ENCODE measurements at places on chromosomes 6 and 20.

DNA sequence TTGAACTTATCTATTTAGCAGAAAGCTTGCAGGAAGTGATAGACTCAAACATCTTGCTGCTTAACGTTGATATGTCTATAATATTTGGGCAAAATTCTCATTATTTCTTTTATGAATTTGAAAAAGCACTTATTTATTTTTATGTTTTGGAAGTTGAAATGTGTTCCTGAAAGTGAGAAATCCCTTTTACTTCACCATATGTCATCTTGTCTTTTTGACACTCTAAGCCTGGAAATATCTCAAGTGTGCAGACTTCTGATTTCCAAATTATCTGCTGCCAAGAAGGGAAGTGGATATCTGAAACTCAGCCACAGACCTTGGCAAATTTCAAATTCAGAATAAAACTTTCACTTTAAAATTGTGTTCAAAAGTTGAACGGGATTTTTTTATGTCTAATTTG is 368.7 kb upstream of the MANEA start:
- DNase-seq = no peak

- DNase-seq = no peak
Observed at GRCh38 chr6:107075951-107076381, 39.3 kb downstream of the BEND3 start.

DNA sequence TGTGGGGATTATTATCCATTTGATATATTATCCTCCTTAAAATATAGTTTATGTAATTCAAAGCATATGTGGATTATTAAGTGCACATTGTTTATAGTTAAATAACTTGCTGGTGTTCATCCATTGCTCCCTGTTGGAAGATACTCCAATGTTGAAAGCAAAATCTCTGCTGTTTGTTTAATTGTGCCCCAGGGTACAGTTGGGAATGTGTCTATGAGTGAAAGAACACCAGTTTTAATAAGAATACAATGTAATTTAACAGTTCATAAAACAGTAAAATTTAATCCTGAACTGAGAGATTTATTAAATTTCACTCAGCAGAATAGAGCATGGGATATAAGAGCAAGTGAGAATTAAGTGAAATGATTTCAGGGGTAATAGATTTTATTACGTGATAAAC is 364.9 kb downstream of the GRIK2 start:
- DNase-seq = no peak

DNA sequence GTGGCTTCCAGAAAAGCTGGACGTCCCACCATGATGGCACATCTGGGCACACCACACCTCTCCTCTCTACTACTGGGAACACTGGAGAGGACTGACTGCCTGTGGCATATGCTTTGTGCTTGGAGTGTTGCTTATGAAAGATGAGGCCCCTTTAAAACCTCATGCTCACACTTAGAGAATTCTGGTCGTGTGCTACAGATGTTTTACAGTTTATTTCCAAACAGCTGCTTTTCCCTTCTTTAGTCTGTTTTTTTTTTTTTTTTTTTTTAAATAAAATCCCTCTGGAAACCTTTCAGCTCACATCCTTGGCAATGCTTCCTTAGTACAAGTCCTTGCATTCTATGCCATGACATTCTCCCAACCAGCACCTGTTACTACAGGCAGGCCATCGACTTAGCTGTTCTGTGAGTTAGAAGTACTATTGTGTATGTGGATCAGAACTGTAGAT is 60.3 kb downstream of the BMP6 start:
- no peak for DNase-seq

- no peak for DNase-seq
Observed at GRCh38 chr6:157909282-157909664, 72.4 kb upstream of the SYNJ2 start.

DNA sequence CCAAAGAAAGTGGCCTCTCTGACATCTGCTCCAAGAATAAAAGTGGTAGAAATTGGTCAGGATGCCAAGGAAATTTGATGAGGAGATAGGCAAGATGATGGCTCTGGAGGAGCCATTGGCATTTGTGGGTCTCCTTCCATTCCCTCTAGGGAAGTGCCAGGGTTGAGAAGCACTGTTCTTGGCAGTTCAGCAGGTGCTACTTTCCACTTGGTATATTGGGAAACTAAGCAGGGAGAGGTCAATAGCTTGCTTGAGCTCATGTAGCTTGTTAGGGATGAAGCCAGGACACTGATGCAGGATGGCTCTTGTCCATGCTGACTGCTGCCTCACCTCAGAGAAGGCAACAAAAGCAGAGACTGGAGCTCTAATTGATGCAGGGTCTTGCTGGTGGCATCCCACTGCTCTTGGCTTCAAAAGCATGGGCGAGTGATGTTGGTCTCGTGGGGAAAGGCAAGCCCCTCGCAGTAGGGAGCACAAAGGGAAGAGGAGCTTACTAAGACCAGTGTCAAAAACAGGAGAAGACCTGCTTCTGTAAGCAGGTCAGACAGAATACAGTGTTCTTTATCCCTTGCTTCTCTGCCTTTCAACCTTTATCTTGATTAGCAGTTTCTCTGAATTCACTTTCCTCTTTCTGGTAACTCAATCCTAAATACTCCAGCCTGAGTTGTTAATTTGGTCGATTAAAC is 73.1 kb upstream of the RIPOR2 start:
- DNase-seq = no peak

DNA sequence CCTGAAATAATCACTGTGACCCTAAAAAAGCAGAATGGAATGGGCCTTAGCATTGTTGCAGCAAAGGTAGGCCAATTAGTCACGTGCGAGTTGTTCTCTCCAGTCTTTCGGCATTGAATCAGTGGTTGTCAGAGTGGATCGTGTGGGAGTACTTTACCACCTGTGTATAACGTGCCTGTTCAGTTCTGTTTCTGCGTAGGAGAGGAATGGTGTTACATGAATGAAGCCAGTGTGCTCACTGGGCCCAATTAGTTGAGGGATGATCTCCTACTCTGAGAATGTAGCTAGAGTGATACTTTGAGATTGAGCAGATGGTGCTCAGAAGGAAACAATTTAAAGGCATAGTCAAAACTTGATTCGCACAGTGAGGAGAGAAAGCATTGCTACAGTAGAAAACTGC is 72.4 kb upstream of the KIF25 start:
- DNase-seq = no peak

DNA sequence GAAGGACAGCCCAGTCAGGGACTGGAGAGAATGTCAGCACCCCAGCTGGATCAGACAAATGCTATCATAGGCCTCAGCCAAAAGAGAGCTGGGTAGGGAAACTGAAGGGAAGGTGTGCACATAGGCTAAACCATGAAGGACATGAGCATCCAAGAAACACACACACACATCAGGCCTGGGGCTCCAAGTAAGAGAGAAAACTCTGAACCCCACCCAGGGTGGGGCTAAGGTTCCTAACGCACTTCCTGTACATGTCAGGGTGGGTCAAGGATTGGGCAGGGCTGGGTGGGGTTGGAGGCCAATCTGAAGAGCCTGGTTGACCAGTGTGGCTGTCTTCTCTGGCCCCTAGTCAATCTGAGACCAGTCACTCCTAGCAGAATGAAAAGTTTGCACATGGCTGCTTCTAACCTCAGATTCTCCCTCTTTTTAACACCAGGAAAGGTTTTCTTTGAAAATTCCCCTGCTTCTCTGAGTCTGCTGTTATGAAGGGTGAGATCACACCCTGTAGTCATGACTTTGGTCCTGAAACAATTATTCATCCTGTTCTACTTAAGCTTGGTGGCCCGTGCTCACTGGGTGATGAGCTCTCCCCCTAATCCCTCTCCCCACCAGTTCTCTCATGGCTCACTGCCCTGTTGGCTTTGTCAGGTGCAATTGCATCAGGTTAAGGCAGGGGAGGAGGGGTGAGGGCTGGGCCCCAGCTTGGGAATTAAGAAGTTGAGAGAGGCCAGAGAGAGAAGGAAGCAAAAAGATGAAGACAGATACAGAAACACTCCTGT is 88.4 kb downstream of the MAFB start:
- no peak for DNase-seq

DNA sequence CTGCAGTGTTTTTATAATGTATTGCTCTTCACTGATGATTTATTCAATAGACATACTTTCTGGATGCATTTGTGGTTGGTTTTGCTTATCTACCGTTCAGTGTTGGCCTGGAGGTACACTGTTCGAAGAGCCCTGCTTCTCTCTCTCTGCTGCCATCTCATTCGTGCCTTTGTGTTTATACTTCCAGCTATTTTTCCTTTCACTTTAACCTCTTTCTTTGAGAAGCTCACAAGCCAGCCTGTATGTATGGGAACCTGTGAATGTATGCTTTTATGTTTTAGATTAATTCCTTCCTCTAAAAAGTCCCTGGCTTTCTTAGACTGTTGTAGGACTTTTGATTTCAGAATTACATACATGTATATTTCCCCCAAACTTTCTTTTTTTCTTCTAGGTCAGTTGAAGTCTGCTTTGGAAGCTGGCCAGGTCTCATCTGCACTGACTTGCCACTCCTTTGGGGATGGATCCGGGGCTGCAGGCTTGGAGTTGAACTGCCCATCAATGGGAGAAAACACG is 83.0 kb downstream of the SCAND1 start:
- DNase-seq = no peak

- no peak for DNase-seq
Observed at GRCh38 chr6:113121571-113121970, 735.6 kb upstream of the MARCKS start.

DNA sequence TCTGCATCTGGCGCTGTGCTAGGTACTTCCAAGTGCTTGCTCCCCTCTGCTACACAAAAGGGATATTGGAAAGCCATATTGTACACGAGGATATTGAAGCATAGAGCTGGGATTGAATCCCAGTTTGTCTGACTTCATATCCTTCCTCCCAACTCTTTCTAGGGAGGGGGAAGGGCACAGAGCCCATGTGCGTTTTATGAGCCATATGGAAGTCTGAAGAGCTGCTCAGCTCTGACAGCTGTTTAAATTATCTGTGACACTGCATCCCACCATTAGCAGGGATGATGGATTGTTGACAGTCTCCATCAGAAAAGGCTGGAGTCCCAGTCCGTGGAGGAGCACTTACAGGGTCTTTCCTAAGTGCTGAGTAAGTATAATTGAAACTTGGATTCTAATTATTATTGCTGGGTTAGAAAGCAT is 18.4 kb downstream of the TIAM2 start:
- DNase-seq = peak; percentile 4

- no peak for DNase-seq
Observed at GRCh38 chr6:79548304-79548703, 11.1 kb upstream of the LCA5 start.

DNA sequence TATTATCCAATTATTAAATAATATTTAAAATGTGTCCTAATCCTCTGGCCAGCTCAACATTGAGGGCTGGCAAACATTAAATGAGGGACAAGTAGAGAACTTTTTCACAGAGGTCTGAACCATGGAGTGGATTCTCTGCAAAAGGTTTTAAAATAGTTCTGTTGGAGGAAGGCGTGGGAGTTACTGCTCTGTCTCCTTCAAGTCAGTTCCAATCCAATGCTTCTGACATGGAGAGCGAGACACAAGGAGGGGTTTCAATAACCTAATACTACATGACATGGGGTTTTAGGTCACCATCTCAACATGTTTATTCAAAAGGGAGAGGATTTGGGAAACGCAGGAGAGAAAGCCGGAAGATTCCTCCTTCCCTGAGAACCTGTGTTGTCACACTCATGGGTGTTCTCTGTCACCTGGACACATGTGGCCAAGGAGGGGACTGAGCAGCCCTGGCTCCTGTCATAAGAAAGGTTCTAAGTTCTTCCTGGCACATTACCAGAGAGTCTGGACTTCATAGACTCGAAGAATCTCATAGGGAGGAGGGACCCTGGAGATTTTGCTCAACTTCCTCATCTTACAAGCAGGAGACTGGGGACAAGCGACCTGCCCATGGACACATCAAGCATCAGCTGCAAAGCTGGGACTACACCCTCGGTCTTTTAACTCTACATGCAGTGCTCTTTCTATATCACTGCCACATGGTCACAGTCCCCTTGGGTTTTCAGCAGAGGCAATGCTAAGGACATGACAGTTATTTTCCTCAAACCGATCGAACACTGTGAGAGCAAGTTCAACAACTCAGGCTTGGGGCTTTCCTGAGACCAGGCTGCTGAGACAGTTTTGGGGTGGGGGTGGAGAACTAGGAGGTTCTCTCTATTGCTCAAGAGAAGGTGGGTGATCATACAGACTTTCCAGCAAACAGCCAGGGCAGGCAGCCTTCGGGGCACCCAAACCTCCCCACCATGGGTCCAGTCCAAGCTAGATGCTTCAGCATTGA is 38.6 kb downstream of the PRDM1 start:
- DNase-seq = no peak

Measured in NCI-H510A (cell line).